ENCODE measurements at places on chromosomes 4 and X.

DNA sequence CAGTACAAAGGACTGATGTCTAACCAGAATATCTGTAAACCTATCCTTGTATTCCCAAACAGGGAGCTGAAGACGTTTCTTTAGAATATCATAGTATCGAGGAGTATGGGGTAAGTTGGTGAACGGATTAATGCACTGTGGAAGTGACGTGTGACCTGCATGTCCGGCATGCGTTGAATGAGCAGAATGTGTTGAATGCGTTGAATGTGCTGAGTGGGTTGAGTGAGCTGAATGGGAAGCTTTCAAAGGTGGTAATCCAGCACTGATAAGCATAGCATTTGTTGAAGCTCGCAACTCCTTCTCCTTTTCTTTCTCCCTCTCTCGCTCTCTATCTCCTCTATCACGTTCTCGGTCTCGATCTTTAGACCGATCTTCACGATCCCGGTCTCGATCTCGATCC lies 8.1 kb downstream of the DHX15 start:
- no peak for DNase-seq

GRCh38 chr4:154503598-154503997 lies 12.0 kb upstream of the DCHS2 start:
- DNase-seq: no peak

- no peak for DNase-seq
Observed at GRCh38 chr4:182111586-182111985, 131.6 kb upstream of the TENM3 start.

GRCh38 chrX:120021927-120022326 lies 55.6 kb downstream of the RHOXF2B start:
- no peak for DNase-seq

GRCh38 chr4:102362922-102363432 lies 17.7 kb upstream of the SLC39A8 start:
- DNase-seq: no peak

DNA sequence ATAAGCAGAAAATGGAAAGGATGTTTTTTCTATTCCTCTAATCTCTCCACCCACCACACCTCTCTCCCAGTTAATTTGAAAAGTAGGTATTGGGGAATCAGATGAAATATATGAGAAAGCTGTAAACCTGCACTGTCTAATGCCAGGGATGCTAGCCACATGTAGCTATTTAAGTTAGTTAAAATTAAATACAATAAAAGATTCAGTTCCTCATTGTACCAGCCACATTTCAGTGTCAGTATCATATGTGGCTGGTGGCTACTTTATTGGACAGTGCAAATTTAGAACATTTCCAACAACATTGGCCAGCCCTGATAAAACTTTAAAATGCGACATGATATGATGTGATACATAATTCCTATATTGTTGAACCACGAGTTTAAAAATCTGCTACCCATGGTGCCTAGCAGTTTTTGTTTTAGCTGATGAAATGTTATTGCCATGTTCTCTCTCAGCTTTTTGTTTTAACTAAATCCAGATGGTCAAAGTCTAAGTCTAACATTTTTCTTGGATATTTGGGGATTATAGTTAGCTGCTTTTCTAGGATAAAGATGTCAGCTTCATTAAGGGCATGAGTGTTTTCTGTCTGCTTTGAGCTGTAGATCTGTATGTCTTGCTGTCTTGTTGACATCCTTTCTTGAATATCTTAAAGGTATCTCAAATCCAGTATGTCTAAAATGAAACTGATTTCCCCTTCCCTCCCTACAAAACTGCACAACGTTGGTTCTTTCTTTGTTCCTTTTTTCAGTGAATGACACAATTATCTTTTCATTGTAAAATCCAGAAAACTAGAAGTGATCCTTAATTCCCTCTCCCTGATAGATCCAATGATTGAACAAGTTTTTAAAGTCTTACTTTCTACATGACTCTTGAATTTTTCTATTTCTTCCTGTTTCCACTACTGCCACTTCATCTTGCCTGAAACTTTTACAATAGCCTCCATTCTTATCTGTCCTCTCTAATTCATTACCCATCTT lies 6.2 kb downstream of the ARFIP1 start:
- peak; percentile 54 for DNase-seq

- DNase-seq: no peak
Observed at GRCh38 chrX:65987811-65988210, 52.1 kb downstream of the VSIG4 start.

GRCh38 chr4:67325791-67326190 lies 219.5 kb downstream of the CENPC start:
- no peak for DNase-seq

Data from fibroblast of skin of left quadriceps (primary cell).